Activated gamma-delta T cell treated with Interleukin-2 at 50 U/mL for 16 hours (primary cell): ENCODE measurements at places on chromosomes 2 and 18.

GRCh38 chr2:112692918-112693317 lies 27.9 kb upstream of the NT5DC4 start:
- no peak for DNase-seq

- no peak for DNase-seq
These were observed 90.8 kb downstream of the FHOD3 start for GRCh38 chr18:36388310-36388709.

DNA sequence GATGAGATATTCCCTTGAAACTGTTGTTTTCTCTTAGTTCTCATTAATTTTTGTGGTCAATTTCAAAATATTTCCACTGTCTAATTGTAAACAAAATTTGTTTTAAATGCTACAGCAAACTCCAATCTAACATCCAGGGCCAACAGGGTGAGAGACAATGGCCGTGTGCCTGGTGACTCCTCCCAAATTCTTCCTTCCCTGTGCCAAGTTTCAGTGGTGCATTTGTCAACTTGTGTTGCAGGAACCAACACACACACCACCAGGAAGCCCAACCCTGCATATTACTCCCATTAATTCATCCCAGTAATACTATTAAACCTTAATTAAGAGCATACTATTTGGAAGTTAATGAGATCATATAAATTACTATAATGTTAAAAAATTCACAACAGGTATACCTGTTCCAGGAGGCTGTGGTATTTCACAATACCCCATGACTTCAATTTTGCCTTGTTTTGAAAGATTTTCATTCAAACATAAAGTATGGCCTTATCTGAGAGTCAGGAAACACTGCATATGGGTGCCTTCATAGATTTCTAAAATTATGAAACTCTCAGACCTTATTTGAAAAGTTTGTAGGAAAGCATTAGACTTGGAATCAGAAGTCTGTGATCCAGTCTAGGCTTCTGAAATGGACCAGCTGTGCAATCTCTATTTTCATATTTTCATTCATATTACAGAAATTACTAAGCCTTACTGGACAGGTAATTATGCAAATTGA lies 1.1 kb downstream of the SERPINB2 start:
- DNase-seq, result no peak

GRCh38 chr2:234071664-234072063 lies 21.2 kb downstream of the SPP2 start:
- peak; percentile 24 for DNase-seq
